ENCODE measurements at places on chromosomes 11 and 22. TPM values are rescaled to one million over a fixed set of nuclear protein-coding genes. Genes with fewer than 3 reads are reported as not detected.

DNA sequence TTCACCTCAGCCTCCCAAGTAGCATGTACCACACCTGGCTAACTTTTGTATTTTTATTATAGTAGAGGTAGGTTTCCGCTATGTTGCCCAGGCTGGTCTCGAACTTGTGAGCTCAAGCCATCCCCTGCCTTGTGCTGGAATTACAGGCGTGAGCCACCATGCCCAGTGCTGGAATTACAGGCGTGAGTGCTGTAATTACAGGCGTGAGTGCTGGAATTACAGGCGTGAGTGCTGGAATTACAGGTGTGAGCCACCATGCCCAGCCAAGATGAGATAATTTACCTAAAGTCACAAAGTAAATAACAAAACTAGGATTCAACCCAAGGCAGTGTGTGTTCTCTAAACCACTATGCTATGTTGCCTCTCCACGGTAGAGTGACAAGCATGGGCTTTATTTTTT lies 3.6 kb upstream of the UBXN1 start:
- H3K36me3 ChIP-seq, result peaks cover 4% of the 10 kb centered on the region
- H3K4me1 ChIP-seq, result peaks cover 26% of the 10 kb centered on the region
- H3K27ac ChIP-seq, result no peak overlapping the region
- no peak for DNase-seq

GRCh38 chr11:96063053-96063452 lies 139.1 kb upstream of the MTMR2 start:
- no peak for DNase-seq
- no peaks in the 10 kb centered on the region for H3K27me3 ChIP-seq
- no peak overlapping the region for H3K4me3 ChIP-seq
- peaks cover 11% of the 10 kb centered on the region for H3K36me3 ChIP-seq
- H3K27ac ChIP-seq, result peak overlapping the region; percentile 51

- peaks cover 22% of the 10 kb centered on the region for H3K27me3 ChIP-seq
- peak overlapping the region; percentile 85 for H3K27ac ChIP-seq
- H3K4me1 ChIP-seq, result peaks cover 18% of the 10 kb centered on the region
- no peak for DNase-seq
- H3K36me3 ChIP-seq, result no peaks in the 10 kb centered on the region
These were observed 371 bp downstream of the SMCO4 start for GRCh38 chr11:93542811-93543229.

DNA sequence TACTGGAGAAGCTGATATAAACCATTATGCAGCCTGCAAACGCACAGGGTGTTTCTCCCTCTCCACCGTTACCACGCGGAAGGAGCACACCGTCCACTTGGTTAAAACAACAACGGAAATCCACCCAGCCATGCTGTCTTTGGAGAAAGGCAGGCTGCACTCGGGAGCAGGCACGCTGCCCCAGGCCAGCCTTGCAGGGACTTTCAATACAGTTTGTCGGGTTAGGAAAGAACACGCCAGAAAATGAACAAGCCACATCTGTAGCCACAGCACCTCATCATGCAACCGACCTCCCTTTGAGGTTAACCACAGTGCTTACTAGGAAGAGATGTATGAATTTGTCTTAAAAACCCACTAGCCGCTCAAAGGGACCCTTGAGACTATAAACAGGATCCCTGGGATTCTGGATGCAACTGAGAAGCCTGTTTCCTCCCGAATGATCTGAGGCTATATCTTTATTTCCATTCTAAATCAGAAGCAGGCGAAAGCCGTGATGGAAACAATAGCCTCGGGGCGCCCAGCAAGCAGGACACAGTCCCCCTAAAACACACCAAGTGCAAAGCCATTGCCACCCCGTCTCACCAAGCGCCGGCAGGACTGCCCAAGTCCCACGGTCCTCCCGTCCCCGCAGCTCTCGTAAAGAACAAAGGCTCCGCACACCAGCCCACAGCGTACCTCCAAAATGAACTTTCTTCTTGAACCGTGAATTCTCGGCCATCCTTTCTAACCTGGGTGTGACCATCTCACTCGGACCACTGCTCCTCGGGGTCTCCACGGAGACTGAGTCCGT lies 318.9 kb downstream of the CTTN start:
- no peaks in the 10 kb centered on the region for H3K36me3 ChIP-seq
- H3K27me3 ChIP-seq, result no peaks in the 10 kb centered on the region
- H3K27ac ChIP-seq, result no peak overlapping the region
- no peaks in the 10 kb centered on the region for H3K4me1 ChIP-seq
- H3K4me3 ChIP-seq, result no peak overlapping the region

DNA sequence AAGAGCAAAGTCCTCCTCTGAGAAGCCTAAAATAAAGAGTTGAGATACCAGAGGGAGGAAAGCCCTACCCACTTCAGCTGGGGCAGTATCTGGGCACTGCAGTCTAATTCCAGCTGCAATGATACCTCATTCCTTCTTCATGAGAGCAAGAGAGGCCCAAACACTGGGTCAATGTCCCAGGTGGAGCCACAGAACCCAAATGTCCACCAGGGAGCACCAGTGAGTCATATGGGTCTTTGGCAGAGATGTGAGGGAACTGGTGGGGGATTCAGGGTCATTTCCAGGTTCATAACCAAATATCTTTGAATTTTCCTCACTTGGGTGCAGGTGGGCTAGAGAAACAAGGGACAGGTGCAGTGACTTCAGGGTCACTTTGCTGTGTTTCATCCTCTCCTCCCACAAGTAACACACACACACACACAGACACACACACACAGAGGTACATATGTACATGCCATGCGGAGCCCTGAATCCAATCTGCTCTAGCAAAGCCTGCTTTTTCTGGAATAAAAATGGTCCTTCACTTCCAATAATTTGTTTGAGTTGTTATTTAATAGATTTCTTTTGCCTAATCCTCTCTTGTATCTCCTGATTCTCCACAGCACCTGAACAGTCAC lies 585.4 kb downstream of the SOX6 start:
- peaks cover 31% of the 10 kb centered on the region for H3K4me1 ChIP-seq
- DNase-seq, result no peak
- no peaks in the 10 kb centered on the region for H3K36me3 ChIP-seq
- H3K27ac ChIP-seq, result no peak overlapping the region
- peaks cover 2% of the 10 kb centered on the region for H3K27me3 ChIP-seq

The NELL1 gene
- total RNA-seq, result not detected

The DDTL gene
- total RNA-seq, result not detected

The SOX6 gene
- 13.4 TPM for total RNA-seq

The FOXRED1 gene
- total RNA-seq, result 25.9 TPM

Measured in osteocyte (in vitro differentiated cells).